ENCODE measurements at places on chromosomes 2 and 18. TPM values are rescaled to one million over a fixed set of nuclear protein-coding genes. Genes with fewer than 3 reads are reported as not detected.

The CRYBA2 gene
- total RNA-seq = not detected

The UGT1A3 gene
- total RNA-seq = not detected

The ZNF385B gene
- not detected for total RNA-seq

The C2orf80 gene
- not detected for total RNA-seq

The DUSP11 gene
- 23.9 TPM for total RNA-seq

The HES6 gene
- total RNA-seq = 2.2 TPM

The APCDD1 gene
- 0.34 TPM for total RNA-seq

The LDLRAD4 gene
- 15.9 TPM for total RNA-seq

The CHPF gene
- total RNA-seq = 3.2 TPM

The LHCGR gene
- not detected for total RNA-seq

The FOXI3 gene
- total RNA-seq = not detected

The MYL12A gene
- total RNA-seq = 781 TPM

The MSTN gene
- total RNA-seq = not detected

The PTH2R gene
- total RNA-seq = not detected

The ALPG gene
- total RNA-seq = 0.05 TPM

The DYNAP gene
- not detected for total RNA-seq

The UGT1A1 gene
- not detected for total RNA-seq

The CD226 gene
- total RNA-seq = 1.0 TPM

The PRSS56 gene
- not detected for total RNA-seq

The NCKAP5 gene
- 0.05 TPM for total RNA-seq

The RIT2 gene
- not detected for total RNA-seq

The SP110 gene
- total RNA-seq = 7.4 TPM

The PFN4 gene
- total RNA-seq = 0.23 TPM

The MARCHF4 gene
- 1.5 TPM for total RNA-seq

The GREB1 gene
- 0.33 TPM for total RNA-seq

The CCDC68 gene
- 2.1 TPM for total RNA-seq

The LYPD1 gene
- total RNA-seq = 0.51 TPM

The DSG1 gene
- total RNA-seq = not detected

The SIX3 gene
- not detected for total RNA-seq

The DES gene
- not detected for total RNA-seq

Measured in dermis blood vessel endothelial cell (primary cell).